ENCODE measurements at places on chromosomes 4 and X.

- DNase-seq = no peak
Measured at GRCh38 chrX:123193101-123193500, 9.0 kb downstream of the GRIA3 start.

GRCh38 chr4:94472056-94472826 lies 20.5 kb downstream of the PDLIM5 start:
- no peak for DNase-seq

GRCh38 chr4:2413821-2414610 lies 4.4 kb downstream of the ZFYVE28 start:
- DNase-seq = no peak

DNA sequence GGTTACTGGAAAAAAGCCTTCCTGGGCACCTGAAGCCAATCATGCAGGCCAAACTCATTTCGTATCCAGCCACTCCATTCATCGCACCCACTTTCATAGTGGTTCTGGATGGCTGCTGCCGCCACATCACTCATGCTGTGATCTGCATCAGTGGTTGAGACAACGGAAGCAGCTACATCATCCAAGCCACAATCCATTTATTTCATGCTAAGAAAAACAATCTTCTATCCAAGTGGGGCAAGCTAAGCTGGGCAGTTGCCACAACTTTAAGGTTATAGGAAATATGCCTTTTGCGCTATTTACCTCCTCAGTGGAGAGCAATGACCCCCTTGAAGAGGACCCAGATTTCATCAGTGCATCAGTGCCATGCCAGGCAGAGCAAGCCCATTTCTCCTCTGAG lies 124.6 kb downstream of the GRIA3 start:
- no peak for DNase-seq

- DNase-seq = no peak
Measured at GRCh38 chr4:188976644-188977115, 837.4 kb downstream of the TRIML1 start.

DNA sequence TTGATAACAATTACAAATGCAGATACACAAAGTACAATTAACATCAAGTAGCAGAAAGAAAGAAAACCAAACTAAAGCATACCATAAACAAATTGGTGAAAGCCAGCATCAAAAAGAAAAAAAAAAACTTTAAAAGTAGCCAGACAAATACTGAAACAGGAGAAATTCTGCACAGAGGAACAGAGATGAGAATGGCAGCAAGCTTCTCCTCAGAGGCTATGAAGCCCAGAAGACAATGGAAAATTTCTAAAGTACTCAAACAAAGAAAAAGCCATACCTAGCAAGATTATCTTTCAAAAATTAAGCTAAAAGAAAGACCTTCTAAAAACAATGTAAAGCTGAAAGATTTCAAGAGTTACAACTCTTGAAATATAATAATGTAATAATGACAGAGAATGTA lies 471.3 kb downstream of the SPOCK3 start:
- no peak for DNase-seq

DNA sequence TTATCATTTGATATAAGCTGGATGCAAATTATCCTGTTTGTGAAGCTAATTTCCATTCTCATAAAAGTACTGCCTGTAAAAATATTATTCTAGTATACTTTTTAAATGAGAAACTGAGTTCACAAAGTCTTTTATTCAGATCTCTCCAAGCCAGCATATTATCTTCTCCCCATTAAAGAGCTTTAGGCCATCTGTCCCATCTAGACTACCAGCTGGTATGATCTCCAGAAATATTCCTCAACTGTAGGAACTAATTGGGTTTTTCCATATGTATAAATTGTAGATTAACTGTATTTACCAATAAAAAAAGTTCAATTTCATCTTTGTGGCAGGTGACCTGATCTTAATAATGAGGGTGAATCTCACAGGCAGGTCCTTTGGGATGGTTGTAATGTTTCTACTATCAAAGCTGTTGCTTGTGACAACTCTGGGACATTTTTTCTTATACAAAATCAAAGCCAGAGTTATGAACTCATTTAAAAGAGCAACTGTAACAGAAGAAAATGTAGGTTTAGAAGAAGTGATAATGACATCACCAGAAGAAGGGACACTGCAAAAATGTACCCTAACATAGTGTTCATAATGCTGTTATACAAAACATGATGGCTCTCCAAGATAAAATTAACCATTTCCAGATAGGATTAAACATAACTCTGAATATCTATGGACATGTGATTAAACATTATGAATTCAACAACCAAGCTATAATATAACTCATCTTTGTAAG lies 132.8 kb downstream of the KCNIP4 start:
- DNase-seq = no peak

- no peak for DNase-seq
Measured at GRCh38 chrX:50771382-50771781, 42.6 kb downstream of the SHROOM4 start.

Data from pancreas (tissue), 10 donors.